ENCODE measurements at places on chromosomes 4 and X. TPM values are rescaled to one million over a fixed set of nuclear protein-coding genes. Genes with fewer than 3 reads are reported as not detected.

MAGEA3 gene
- total RNA-seq = not detected

SRPX gene
- 432 TPM for total RNA-seq

IDUA gene
- total RNA-seq = 17.2 TPM

WAS gene
- total RNA-seq = 26.0 TPM

RASGEF1B gene
- 56.7 TPM for total RNA-seq

ARMCX1 gene
- 40.4 TPM for total RNA-seq

MFAP3L gene
- 12.6 TPM for total RNA-seq

BEX2 gene
- 13.1 TPM for total RNA-seq

DMP1 gene
- not detected for total RNA-seq

PRR32 gene
- not detected for total RNA-seq

DNA sequence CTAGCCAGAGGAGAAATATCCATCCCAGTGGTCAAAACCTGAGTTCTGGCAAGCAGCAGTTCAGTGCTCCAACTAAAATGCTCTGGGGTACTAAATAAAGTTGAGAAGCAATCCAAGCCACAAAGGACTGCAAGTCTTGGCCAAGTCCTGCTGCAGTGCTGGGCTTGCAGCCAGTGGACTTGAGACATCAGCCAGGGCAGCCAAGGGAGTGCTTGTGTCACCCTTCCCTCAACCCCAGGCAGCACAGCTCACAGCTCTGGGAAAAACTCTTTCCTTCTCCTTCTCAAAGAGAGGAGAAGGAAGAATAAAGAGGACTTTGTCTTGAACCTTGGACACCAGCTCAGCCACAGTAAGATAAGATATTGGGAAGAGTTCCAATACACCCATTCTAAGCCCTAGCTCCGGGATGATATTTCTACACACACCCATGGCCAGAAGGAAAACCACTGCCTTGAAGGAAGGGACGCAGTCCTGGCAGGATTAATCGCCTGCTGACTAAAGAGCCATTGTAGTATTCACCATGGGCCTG lies 99.8 kb downstream of the PTCHD1 start:
- no peak for DNase-seq

DNA sequence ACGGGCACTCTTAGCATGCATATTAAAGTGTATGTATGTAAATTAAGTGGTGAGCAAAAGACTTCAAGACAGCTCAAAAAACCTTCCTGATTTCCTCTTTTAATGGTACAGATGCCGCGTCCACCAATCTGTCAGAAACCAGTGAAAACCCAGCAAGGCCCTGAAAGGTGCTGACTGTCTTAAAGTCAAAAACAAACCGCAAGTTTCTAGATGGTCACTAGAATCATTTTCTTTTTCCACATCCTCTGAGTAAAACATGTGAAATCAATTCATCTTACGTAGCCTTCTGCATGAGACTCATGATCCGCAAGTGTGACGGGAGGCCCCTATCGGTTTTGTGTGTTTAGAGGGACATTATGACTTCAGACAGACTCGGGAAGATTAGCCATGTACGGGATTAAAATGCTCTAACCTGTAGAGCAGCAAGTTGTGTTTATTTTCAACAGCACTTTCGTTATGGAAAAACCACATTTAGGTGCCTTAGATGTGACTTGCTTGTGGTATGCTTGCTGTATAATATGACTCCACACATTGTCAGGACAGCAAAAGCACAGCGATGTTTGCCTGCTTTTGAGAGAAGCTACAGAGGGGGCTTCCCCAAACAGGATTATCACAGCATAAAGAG lies 88.2 kb upstream of the STS start:
- no peak for DNase-seq

DNA sequence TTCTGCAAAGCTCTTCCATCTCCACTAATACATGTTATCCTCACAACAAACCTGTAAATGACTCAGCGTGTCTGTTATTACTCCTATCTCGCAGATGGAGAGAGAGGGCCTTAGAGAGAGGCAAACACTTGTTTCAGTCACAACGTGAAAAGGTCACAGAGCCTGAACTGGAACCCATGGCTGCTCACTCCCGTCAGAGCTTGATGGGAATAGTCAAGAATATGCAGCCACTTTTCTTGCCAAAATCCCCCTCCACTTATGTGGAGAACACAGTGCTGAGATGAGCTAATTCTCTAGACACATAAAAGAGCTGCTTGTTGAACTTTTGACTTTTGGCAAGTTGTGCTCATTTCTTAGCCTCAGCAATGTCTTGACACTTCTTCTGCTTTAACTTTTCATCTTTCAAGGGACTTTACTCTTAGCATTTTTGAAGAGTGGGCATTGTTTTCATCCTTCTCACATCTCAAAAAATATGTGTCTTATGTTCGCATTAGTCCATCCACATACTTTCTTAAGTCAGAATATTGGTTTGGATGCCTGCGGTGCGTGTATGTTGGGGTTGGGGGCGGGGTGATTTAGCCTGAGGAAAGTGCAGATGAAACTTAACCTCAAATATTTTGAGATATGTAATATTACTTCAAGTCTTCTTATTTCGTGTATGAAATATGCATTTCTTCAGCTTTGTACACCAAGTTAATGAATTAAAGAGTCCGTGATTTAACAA lies 69.2 kb downstream of the SYNPO2 start:
- no peak for DNase-seq

DNA sequence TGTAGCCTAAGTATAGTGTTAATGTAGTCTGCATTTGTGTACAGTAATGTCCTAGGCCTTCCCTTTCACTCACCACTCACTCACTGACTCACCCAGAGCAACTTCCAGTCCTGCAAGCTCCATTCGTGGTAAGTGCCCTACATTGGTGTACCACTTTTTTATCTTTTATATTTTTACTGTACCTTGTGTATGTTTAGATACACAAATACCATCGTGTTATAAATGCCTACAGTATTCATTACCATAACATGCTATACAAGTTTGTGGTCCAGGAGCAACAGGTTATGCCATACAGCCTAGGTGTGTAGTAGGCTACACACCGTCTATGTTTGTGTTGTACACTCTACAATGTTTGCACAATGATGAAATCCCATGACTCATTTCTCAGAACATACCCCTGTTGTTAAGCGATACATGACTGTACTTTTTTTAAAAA lies 15.4 kb downstream of the TSPAN5 start:
- DNase-seq = no peak

GRCh38 chr4:97911236-97911906 lies 231.9 kb downstream of the STPG2 start:
- no peak for DNase-seq

DNA sequence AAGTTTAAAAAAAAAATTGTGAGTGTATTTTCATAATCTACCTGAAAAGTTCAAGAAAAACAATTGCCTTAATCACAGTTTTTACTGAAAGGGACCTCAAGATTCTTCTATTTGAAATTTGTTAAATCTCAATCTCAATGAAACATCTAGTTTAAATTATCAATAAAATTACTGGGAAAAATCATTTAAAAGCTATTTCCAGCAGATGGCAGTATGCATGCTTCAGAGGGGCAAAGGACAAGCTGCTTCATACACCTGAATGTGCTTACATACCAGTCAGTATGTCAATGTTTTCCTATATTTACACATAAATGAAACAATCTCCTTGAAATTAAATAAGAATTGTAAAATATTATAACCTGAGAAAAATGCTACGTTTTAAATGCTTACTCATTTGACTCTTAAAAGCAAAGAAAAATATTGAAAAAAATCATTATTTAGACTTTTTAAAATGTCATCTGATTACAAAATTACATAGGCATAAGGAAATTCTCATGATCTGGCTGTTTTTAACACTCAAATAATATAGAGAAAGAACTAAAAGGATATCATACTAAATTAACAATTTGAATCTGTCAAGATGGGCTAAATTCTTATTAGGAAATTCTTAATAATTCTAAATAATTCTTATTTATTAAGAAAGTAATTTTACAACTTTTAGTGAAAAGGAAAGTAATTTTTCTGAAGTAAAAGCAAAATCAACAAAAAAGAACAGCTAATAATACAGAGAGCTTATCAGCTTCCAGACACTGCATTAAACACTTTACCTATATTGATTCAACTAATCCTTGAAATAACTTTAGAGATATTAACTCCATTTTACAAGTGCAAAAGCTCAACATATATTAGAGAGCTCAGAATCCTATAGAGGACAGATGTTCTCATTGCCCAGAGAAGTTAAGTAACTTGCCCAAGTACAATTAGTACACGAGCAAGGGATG lies 242.1 kb downstream of the ADAMTS3 start:
- no peak for DNase-seq

DNA sequence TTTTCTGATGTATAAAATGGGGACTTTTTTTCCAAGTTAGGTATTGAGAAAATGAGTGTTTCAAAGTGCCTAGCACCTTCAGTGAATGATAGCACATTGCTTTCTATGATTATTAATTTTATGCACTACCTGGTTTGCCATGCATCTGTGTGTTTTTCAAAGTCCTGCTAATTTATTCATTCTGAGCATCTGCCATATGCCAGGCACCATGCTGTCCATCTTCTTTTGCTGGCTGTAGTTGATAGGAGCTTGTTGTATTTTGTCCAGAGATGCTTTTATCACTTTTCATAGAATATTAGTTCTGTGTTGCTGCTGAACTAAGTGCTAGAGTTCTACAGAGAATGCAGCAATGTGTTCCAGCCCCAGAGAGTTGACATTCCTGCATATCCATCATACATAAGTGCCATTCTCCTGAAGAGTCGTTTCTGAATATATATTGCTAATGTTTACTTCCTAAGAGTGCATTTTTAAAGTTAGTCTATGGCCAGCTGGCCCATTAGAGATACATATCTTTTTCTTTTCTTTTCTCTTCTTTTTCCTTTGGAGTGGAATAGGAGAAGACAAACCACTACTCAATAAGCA lies 49.0 kb upstream of the CLNK start:
- no peak for DNase-seq

DNA sequence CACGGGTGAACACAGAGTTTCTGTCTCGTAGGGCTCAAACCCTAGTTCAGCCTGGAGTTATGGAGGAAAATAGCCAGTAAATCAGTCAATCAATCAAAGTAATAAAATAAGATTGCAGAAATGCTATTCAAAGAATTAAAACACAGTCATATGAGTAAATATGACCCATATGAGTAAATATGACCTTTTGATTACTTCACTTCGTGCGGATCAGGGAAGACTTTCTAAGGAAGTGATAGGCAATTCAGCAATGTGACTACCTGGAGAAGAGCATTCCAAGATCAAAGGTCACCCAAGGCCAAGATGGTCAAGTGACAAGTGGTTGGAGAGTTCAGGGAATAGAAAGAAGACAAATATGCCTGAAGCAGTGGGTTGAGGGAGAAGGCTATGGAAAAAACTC lies 722.6 kb downstream of the ADGRL3 start:
- no peak for DNase-seq

DNA sequence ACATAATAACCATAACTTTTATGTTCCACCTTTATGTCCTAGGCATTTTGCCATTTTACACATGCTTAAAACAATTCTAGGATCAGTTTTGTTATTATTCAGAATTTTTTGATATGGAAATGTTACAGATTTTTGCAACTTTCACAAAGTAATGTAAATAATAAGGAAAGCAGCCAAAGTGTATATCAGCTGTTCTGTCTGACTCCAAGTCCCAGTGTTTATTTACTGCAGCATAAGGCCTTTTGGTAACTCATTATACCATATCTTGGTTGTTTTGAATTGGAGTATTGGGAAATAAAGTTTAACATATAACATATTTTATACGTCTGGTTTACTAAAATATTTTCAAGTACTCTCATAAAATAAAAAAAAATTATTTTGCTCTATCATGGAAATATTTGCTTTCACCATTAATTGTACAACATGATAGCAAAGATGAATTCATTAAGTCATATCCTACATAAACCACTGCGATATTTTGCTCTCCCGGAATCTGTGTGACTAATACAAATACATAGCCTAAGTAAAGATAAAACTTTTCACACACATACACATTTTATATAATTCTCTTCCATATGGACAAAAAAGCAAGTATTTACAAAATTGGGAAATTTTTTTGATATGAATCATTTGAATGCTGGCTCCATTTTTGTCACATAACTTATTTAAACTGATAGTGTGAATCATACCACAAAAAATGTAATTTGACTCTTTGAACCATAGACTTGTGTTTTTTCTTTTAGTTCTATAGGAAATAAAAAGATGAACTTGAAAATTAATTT lies 399.0 kb downstream of the PABPC4L start:
- no peak for DNase-seq

DNA sequence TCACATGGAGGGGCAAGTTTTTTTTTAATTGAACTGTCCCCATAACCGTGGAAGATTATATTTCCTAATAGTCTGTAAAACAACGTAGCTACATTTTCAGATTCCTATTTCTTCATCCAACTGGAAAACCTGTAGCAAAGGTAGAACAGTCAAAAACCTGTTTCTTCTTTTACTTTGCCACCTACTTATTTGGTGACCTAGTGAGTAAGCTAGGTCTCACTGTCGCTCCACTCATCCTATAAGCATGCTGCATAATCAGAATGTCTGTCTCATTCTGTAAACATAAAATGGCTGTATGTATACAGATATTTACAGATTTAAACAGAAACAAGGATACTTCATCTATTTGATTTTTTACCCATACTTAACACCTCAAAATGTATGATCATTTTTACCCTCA lies 20.4 kb downstream of the MAML3 start:
- DNase-seq = no peak

- no peak for DNase-seq
Observed at GRCh38 chrX:104668550-104668949, 102.6 kb downstream of the IL1RAPL2 start.

All from omental fat pad (tissue), 4 donors.